ENCODE measurements at places on chromosomes 4 and X.
A peak's percentile ranks its signal among the peaks of the same experiment; 100 is the strongest.

GRCh38 chrX:8242431-8243020 is 71.5 kb upstream of the VCX2 start:
- DNase-seq = no peak

DNA sequence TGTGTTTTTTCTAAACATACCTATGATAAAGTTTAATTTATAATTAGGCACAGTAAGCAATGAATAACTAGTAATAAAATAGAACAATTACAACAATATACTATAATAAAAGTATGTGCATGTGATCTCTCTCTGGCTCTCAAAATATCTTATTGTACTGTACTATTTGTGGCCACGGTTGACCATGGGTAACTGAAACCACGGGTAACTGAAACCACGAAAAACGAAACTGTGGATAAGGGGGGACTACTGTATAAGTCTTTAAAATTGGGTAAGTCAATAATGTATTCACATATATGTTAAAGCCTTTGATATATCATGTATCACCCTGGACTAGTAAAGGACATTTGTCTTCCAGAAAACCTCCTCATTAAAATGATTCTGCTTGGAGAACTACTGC is 20.0 kb downstream of the TMEM154 start:
- DNase-seq = no peak

- no peak for DNase-seq
These were observed 41.8 kb upstream of the WWC2 start for GRCh38 chr4:183057255-183057654.

DNA sequence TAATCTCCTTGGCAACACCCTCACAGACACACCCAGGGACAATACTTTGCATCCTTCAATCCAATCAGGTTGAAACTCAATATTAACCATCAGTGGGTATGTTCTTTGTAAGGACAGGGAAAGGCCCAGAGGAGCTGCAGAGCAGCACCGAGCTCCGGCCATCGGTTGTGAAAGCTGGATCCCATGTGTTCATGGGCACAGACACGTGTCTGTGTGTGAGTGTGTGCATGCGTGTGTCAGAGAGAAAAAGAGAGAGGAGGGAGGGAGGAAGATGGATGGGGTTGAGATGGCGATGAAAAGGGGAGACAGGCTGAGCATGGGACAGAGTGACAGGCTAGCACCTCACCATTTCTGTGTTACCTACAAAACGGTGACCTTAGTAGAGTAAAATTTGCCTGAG is 6.8 kb upstream of the BEND2 start:
- no peak for DNase-seq

DNA sequence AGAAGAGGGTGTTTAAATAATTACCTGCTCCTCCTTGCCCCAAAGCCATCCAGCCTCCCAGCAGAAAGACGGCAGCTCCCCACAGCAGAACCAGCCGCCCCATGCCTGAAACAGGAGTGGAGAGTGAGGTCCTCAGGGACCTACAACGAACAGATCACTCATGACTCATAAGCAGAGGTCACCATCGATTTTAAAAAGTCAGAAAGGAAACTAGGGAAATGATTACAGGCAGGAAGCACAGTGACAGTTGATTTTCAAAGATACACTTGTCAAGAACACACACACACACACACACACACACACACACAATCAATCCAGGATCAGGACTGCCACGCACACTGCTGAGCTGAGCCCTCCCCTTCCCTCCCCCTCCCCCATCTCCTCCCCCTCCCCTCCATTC is at the start of gene CRLF2:
CRLF2 (minus strand) TSS at position 118 of the 400 bp plus-strand sequence; CDS start at position 103, 15 bp downstream.
- DNase-seq = no peak

DNA sequence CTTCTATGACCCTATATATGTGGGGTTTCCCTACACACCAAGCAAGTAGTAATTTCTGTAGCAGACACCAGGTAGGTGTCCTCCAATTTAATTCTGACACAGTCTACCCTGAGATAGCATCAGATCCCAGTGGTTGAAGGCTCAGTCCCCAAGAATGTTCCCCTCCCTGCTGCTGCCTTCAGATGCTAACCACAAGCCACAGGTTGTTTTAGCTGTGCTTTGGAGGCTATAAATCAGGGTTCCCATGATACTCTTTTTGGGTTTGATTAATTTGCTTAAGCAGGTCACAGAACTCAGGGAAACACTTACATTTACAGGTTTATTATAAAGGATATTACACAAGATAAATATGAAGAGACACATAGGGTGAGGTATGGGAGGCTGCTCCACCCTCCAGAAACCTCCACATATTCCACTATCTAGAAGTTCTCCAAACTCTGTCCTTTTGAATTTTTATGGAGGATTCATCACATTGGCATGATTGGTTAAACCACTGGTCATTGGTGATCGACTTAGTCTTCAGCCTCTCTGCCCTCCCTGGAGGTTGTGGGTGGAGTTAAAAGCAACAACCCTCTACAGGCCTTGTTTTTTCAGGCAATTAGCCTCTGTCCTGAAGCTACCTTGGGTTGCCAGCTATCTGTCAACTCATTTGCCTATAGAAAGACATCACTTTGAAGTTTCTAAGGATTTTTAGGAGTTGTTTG is 50.8 kb downstream of the GRIA2 start:
- DNase-seq = no peak

GRCh38 chrX:65866146-65866545 is 173.7 kb downstream of the VSIG4 start:
- no peak for DNase-seq

GRCh38 chrX:41026702-41027078 is 58.6 kb upstream of the USP9X start:
- no peak for DNase-seq

DNA sequence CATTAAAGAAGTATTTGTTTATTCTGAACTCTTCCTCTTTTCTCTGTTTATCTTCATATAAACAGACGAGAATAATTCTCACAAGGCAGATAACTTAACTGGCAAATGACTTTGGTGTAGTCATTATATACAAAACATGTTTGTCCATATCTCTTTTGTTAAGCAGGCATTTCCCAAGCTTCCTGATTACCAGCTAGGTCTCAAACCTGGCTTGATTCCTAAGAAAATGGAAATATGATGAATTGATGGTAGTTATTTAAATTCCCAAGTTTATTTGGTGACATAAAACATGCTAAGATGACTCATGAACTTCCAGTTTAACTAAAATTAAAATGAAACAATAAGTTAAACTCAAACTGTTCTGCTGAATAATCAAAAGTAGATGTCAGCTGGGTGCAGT is 96.8 kb downstream of the ARSJ start:
- DNase-seq = no peak

DNA sequence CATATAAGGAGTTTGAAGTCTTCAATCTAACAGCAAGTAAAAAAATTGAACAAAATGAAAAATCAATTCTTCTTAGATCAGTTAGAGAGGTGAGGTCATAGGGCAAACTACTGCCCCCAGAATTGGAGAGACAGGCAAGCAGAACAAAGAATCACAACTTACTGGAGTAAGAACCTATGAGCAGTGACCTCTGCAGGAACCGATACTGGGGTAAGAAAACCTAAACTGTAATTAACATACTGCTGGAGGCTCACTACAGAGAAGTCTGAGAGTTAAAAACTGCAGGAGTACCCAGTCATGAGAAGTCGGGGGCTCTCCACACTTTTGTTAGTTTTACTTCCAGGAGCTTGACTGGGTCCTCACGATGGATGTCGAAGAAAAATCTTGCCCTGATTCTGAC is 16.0 kb downstream of the CLDN22 start:
- no peak for DNase-seq

DNA sequence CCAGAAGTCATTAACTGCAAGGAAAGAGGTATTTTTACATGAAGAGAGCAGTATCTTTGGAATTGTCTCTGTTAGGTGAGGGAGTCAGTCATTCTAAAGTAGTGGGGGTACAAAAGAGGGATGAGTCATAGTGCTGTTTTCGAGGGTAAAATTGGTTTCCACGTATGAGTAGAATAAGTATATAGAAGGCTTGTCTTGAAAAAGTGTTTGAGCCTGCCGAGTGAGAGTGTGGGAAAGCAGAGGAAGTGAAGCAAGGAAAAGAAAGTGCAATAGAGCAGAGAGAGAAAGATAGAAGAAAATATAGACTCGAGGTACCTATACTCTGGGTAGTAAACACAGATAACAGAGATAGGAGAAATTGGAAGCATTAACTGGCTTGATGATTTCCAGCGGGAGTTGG is 696.4 kb downstream of the DMD start:
- DNase-seq = no peak

- DNase-seq = peak; percentile 49
These were observed 33.0 kb upstream of the TMEM131L start for GRCh38 chr4:153432965-153433753.

GRCh38 chr4:111274486-111274885 is 651.6 kb upstream of the PITX2 start:
- no peak for DNase-seq

GRCh38 chr4:128686032-128686465 is 123.5 kb upstream of the JADE1 start:
- no peak for DNase-seq

GRCh38 chrX:102651242-102652011 is at the start of gene GPRASP1:
Gene GPRASP1 (plus strand): TSS chrX:102651483. CDS start chrX:102653914, 2,431 bp downstream.
- peak; percentile 54 for DNase-seq

Data from effector CD4-positive, alpha-beta T cell (primary cell).